ENCODE measurements at places on chromosomes 11 and 22.

GRCh38 chr11:61254403-61255025 is 13.5 kb downstream of the PGA5 start:
- no peak for DNase-seq

GRCh38 chr11:57233702-57234101 is 3.3 kb downstream of the APLNR start:
- no peak for DNase-seq

- DNase-seq, result no peak
These were observed 642 bp upstream of the SEPTIN3 start for GRCh38 chr22:41968601-41969000.

DNA sequence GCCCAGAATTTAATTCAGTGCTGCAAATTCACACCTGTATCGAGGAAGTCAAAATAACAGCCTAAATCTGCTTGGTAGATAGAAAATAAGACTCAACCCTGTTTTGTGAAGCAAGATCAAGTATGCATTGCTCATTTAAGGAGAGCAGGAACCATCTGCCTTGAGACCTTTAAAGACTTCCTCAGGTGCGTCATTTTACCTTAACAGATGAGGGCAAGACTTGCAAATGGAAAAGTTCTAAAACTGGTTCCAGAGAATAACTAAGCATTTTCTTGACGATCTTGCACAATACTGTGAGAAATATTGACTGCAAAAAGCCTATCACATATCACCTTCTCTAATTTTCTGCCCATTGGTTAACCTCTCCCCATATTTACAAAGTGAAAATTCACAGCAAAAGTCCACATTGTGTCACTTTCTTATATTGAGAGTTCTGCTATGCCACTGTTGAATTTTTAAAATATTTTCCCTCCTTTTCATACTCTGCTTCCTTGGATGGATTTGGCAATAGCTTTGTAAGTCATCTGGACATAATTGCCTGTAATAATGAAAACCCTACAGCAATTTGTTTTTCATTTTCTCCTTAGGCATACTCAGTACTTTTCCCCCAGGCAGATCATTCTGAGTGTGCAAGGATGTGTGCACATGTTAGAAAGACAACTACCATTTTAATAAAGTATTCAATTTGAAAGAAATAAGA is 234.2 kb downstream of the AASDHPPT start:
- no peak for DNase-seq

DNA sequence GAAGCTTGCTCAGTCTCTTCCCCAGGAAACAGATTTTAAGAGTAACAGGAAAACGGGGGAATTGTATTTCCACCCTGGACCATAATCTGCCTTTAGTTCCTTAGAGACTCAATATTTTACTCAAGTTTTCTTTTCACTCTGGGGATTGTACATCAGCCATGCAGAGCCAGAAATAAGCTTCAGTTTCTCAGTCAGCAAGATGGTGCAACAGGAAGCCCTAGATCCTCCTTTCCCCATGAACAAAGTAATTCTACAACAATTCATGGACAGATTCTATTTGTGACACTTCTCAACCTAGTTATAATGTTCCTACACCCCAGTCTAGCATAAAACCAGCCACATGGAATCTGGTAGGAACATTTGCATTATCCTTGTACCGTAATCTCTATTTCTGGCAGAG is 24.7 kb downstream of the OR8B2 start:
- DNase-seq, result no peak

GRCh38 chr11:1387961-1388762 is 1.6 kb upstream of the BRSK2 start:
- DNase-seq, result no peak

- DNase-seq, result no peak
These were observed 130.1 kb upstream of the ZC3H12C start for GRCh38 chr11:109963101-109963500.

All from mesenteric fat pad (tissue), 1 donor.